ENCODE measurements at places on chromosomes 3 and 15.

- no peak for DNase-seq
Measured at GRCh38 chr3:346186-346585, 149.6 kb downstream of the CHL1 start.

- DNase-seq = peak; percentile 26
Measured at GRCh38 chr3:43248185-43248583, 38.2 kb upstream of the SNRK start.

- peak; percentile 82 for DNase-seq
Measured at GRCh38 chr3:88767746-88768145, 339.7 kb upstream of the EPHA3 start.

DNA sequence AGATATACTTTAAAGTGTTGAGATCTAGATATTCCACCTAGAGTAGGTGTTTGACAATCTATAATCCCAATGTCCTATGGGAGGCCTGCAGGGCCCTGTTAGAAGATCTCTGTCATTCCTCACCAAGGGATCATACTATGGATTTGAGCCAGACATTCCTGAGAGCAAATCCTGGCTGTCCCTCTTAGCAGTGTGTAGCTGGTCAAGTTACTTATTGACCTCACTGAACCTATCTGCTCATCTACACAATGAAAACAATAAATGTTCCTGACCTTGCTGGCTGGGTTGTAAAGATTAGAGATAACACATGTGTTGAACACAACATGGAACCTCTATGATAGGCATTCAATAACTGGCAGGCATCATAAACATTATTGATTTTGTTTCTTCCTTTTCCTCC lies 265.6 kb upstream of the ATP11B start:
- no peak for DNase-seq

- DNase-seq = no peak
Measured at GRCh38 chr15:63043335-63044076, 959 bp downstream of the TPM1 start.

- DNase-seq = no peak
Measured at GRCh38 chr3:143165211-143165610, 45.6 kb downstream of the CHST2 start.

GRCh38 chr3:153399636-153400035 lies 237.6 kb downstream of the RAP2B start:
- no peak for DNase-seq

- DNase-seq = peak; percentile 6
Measured at GRCh38 chr15:45242289-45242688, 9.7 kb upstream of the SLC28A2 start.

DNA sequence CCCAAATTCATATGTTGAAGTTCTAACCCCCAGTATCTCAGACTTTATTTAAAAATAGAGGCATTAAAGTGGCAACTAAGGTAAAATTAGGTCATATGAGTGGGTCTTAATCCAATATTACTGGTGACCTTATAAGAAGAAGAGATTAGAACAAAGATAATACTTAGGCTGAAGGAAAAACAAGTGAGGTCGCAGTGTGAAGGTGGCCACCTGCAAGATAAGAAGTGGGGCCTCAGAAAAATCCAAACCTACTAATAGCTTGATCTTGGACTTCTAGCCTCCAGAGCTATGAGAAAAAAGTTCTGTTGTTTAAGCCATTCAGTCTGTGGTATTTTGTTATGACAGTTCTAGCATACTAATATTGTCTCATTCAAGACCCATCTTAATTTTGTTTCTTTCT lies 159.9 kb upstream of the PEX5L start:
- no peak for DNase-seq

GRCh38 chr15:78003539-78004008 lies 73.9 kb downstream of the TBC1D2B start:
- DNase-seq = no peak

Measured in fibroblast of skin of abdomen (primary cell).